CD4-positive, alpha-beta T cell treated with Interleukin-6 at 100 ng/mL for 8 hours (primary cell): ENCODE measurements at places on chromosomes 13 and 19.

- DNase-seq = peak; percentile 31
These were observed 297.1 kb downstream of the COG6 start for GRCh38 chr13:39952249-39953233.

GRCh38 chr13:113928685-113929627 lies 44.9 kb downstream of the C13orf46 start:
- no peak for DNase-seq

GRCh38 chr13:33307843-33308242 lies 22.3 kb upstream of the STARD13 start:
- DNase-seq = no peak

DNA sequence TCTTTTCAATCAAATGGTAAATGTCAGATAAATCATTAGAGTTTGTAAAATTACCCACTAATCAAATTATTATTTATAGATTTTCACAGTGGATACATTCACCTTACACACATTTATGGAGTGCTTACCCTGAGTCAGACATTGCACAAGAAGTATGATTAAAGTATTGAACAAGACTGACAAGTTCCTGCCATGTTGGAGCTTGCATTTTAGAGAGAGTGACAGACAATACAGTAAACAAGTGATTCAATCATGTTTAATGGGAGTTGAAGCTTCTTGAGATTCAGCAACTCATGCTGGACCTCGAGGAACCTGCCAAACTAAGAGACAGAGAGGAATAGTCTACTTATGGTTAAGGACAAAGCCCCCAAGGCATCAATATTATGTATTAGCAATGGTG lies 487.8 kb downstream of the PCDH17 start:
- DNase-seq = no peak

DNA sequence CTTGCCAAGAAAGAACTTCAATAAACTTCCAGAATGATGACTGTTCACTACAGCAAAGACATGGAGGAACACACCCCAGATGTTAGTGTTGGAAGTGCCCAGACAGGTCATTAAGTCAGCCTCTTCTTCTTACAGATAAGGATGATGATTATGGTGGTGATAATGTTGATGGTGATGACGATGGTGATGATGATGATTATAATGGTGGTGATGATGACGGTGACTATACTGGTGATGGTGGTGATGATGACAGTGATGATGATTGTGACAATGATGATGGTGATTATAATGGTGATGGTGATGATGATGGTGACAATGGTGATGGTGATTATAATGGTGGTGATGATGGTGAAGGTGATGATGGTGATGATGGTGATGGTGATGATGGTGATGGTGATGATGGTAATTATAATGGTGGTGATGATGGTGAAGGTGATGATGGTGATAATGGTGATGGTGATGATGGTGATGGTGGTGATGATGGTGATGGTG lies 8.4 kb downstream of the C13orf46 start:
- DNase-seq = no peak

GRCh38 chr19:38657633-38658222 lies 10.3 kb downstream of the ACTN4 start:
- DNase-seq = no peak

DNA sequence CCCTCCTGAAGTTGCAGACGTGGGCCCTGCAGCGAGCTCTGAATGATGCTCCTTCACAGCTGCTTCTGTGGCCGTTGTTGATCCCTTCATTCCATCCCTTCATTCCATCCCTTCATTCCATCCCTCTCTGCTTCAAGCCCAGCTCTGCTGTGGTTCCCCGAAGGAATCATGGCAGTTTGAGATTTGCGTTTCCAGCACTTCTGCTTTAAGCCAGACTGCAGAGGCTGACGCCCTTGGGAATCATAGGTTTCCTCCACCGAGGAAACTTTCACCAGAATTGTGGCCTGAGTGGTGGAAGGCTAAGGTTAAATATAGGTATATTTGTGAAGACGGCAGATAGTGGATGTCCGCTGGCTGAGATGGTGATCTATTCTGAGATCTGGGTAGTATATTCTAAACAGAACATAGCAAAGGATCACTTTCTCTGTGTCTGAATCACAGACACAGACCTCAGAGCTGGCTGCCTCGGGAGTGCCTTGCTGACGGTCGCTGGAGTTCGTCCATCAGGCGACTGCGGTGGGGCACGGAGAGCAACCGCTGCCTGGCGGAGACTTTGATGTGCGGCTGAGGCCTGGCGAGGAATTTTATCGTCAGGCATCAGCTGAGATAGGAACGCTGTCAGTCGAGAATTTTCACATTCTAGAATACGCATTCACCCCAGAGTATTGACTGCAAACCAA lies 42.8 kb upstream of the DCUN1D2 start:
- DNase-seq = no peak

GRCh38 chr13:97904059-97904458 lies 49.4 kb upstream of the IPO5 start:
- no peak for DNase-seq

- peak; percentile 30 for DNase-seq
These were observed 569 bp upstream of the MCF2L start for GRCh38 chr13:112968380-112968909.

DNA sequence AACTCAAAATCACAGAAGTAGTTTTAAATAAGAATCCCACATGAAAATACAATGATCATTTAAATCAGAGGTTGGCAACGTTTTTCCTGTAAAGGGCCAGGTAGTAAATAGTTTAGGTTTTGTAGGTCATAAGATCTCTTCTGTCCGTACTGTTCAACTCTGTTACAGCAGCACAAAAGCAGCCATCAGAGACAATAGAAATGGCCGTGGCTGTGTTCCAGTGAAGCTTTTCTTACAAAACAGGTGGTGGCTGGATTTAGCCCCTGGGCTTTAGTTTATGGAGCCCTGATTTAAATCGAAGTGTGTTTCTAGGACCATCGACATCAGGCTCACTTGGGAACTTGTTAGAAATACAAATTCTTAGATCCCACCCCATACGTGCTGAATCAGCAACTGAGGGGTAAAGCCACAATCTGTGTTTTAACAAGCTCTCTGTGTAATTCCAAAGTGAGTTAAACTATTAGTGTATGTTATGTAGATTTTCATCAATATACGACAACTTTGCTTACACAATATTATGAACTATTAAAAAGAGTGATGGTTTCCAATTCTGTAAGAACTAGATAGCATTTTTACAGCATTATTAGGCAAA lies 54.8 kb upstream of the MIR17HG start:
- DNase-seq = no peak

- no peak for DNase-seq
These were observed 99.4 kb downstream of the WASF3 start for GRCh38 chr13:26656919-26657318.

- DNase-seq = no peak
These were observed 907 bp downstream of the ZNF569 start for GRCh38 chr19:37466277-37466797.

DNA sequence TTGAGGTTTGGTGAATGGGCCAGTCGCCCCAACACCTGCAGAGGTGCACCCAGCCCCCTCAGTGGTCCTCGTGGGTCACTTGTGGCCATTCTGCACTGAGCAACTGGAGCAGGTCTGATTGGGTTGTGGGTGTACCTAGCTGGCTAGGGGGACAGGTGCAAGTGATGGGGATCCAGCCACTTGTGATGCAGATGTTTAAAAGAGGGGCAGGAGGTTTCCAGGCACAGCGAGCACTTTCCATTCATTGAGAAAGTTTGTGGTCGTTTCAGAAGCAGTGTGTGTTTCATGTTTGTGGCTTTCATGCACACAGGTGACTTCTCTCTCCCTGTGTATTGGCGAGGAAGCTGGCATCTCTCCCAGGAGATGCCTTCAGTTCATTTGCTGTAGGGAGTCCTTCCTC lies 34.7 kb downstream of the TSSK6 start:
- DNase-seq = no peak

DNA sequence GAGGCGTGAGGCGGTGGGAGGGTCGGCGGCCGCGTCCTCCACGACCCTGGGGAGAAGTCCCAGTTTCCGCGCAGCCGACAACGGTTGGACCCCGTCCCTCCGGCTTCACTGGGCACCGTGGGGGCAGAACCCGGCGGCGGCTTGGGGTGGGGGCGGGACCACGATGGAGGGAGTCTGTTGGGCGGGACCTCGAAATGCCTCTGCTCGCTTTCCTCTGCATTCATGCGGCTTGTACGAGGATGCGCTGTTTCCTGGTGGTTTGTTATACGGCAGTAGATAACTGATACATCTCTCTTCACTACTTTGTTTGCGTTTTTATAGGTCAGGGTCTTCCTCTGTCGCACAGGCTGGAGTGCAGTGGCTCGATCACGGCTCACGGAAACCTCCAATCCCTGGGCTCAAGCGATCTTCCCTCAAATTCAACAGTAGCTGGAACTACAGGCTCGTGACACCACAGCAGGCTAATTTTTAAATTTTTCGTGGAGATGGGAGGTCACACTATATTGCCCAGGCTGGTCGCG lies 24.6 kb upstream of the ZNF846 start:
- DNase-seq = peak; percentile 64

GRCh38 chr13:27172495-27172842 lies 858 bp upstream of the USP12 start:
- DNase-seq = peak; percentile 10

- DNase-seq = no peak
These were observed 310.9 kb downstream of the TDRD3 start for GRCh38 chr13:60707878-60708277.

- no peak for DNase-seq
These were observed 72.5 kb upstream of the UBL3 start for GRCh38 chr13:29922896-29923295.

- no peak for DNase-seq
These were observed 42.3 kb downstream of the CD320 start for GRCh38 chr19:8265872-8266271.

DNA sequence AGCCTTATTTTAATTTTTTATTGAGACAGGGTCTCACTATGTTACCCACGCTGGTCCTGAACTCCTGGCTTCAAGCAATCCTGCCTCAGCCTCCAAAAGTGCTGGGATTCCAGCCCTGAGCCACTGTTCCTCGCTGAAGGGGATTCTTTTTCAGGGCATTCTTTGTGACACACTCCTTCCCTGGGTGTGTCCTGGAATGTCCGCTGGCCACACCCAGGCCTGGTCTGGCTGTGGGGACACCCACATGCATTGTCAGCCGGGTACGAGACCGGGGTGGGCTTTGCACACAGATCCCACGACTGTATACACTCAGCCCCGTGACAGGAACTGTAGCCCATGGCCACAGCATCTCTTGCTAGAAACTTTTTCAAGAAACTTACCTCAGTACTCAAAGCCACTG lies 34.4 kb upstream of the GATAD2A start:
- DNase-seq = no peak

GRCh38 chr19:49677901-49678674 lies 1.0 kb downstream of the PRMT1 start:
- peak; percentile 72 for DNase-seq

GRCh38 chr19:12237143-12237839 lies 57.4 kb downstream of the ZNF44 start:
- no peak for DNase-seq

- no peak for DNase-seq
These were observed 46.3 kb downstream of the BRD4 start for GRCh38 chr19:15285896-15286591.

- no peak for DNase-seq
These were observed 24.1 kb downstream of the SHANK1 start for GRCh38 chr19:50695251-50696093.

GRCh38 chr19:35295792-35296462 lies 4.0 kb downstream of the MAG start:
- peak; percentile 36 for DNase-seq
